CD4-positive, alpha-beta T cell treated with Interferon gamma for 1 hour (primary cell): ENCODE measurements at places on chromosomes 2 and 18.

- no peak for DNase-seq
Observed at GRCh38 chr2:237306083-237306786, 107.7 kb downstream of the COL6A3 start.

- no peak for DNase-seq
Observed at GRCh38 chr2:216527600-216527999, 29.0 kb downstream of the RPL37A start.

- no peak for DNase-seq
Observed at GRCh38 chr2:38029512-38029911, 46.4 kb downstream of the CYP1B1 start.

GRCh38 chr18:26438980-26439379 is 109.4 kb downstream of the KCTD1 start:
- DNase-seq = no peak

DNA sequence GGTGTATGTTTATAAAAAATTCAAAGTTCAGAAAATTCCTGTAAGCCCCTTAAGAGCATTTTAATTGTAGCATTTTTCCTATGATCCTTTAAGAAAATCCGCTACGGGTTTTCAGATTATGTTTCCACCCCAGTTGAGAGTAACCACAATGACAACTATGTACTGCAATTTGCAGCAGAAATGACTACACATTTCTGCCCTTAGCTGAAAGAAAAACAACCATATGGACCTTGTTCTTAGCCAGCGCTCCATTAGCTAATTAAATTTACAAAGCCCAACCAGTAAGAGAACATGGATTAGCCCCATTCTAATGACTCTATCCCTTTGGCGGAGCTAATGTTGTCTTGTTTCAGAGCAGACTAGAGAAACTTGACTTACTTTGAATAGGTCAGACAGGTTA is 247.6 kb downstream of the SLC8A1 start:
- DNase-seq = no peak

DNA sequence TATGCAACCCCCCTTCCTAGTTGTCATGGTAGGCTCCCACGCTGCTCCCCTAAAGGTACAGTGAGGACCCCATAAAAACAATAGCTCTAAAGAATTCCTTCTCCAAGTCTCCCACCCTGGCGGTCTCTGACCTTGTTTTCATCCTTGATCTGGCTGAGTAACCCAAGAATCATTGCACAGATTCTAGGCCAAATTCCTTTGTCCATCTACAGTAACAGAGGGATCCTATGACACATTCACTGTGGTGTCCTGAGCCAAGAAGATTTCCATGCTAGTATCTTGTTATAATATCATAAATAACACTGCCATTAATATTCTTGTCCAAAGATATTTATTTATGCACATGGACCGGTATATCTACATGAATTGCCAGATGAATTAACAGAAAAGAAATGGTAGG is 240.2 kb downstream of the CYP26B1 start:
- no peak for DNase-seq

GRCh38 chr2:108923736-108924579 is 65.1 kb downstream of the EDAR start:
- no peak for DNase-seq

GRCh38 chr2:15983496-15983895 is 43.1 kb downstream of the MYCN start:
- no peak for DNase-seq

DNA sequence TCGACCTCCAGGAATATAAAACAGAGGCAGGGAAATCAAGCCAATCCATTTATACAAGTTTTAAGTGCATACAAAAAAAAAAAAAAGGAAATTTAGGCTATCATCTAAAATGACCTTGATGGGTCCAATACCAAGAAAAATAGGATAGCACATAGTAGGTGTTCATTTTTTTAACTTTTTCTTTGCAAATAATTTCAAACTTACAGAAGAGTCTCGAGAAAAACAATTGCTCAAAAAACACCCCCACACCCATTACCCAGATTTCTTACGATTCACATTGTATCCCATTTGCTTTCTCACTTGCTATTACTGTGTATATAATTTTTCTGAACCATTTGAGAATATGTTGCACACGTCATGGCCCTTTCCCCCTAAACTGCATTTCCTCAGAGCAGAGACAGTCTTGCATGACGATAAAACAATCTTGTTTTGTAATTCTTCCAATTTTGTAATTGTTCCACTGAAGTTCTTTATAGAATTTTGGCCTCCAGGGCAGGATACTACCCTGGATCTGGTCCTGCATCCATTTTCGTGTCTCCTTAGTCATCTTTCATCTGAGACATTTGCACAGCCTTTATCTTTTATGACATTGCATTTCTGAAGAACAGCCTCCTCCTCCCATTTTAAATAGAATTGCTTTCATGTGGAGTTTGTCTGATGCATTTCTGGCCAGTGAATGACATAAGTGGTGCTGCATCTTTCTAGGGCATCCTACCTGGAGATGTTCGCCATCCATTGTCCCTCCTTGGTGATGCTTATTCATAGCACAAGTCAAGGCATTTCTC is 68.9 kb downstream of the CYB5A start:
- DNase-seq = no peak

DNA sequence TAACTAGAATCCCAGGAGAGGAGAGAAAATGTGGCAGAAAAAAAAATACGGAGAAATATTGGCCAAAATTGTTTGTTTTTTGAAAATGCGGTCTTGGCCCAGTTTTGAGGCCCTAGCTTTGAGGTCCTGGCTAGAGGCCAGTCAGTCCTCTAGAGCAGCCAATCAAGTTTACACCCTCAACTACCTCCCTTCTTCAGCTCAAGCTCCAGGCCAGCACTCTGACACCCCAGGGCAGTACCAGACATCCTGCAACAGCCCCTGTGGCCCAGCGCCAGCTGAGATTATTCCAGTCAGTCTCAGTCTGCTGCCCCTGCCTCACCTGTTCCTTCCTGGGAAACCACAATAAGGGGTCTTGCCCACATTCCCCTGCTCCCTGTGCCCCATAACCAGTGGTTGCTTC is 107.7 kb downstream of the UGGT1 start:
- no peak for DNase-seq

DNA sequence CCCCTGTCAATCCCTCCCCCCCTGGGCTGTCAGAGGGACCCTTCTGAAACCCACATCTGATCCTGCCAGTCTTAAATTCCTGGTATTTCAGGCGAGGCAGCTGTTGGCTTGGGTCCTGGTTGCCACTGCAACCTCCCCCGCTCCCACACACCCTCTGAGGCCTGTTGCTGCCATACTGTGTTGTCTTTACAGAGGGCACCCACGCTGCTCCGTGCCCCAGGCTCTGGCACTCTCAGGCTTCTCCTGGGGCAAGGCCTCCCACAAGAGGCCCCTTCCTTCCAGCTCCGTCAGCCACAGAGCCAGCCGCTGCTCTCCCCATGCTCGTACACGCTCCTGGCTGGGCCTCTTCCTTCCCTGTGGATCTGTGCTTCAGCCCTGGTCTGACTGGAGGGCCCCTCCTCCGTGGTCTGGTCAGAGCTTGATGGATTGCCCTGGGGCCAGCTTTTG is 8.6 kb downstream of the CABLES1 start:
- DNase-seq = no peak

GRCh38 chr2:172234716-172235691 is 132.3 kb upstream of the DLX2 start:
- no peak for DNase-seq

- no peak for DNase-seq
Observed at GRCh38 chr18:13036622-13037320, 45.6 kb downstream of the CEP192 start.

- no peak for DNase-seq
Observed at GRCh38 chr2:9086465-9086864, 83.0 kb upstream of the MBOAT2 start.

DNA sequence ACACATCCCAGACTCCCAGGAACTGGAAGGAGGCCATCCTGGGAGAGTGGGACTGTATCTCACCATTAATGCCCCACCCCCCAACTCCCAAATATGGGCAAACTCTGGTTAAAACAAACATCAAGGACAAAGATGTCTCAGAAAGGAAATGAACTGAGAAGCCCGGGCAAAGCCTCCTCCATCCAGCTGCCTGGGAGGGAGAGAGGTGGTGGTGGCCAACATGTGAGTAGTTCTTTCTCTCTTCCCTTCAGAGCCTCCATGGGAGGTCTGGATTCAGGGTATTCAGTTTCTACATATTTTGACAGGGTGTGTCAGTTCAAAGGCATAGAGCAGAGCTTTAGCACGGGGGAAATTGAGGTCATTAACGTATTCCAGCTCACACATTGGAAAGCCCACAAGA is 57.5 kb downstream of the CXCR4 start:
- DNase-seq = no peak

DNA sequence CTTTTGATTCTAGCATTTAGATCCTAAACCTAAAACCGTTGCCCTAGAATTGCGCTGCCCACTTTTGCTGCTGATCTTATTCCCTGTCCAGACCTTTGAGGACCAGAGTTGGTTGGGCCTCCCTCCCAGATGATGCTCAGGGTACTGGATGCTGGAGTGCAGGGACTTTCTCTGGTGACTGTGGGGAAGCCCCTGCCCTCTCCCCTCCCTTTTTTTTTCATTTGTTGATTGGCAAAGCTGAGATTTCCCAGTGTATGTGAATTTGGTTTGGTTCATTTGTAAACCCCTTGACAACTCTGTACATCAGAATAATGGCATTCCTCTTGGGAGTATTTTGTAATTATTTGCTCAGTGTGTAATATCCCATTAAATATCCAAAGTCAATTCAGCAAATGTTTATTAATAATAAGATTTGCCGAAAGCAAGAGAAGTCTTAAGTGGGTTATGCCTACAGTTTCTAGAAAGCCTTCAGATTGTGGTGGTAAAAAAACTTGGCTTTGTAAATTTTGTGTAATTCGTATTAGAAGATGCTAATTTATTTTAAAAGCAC is 28.3 kb downstream of the RAB31 start:
- DNase-seq = no peak

DNA sequence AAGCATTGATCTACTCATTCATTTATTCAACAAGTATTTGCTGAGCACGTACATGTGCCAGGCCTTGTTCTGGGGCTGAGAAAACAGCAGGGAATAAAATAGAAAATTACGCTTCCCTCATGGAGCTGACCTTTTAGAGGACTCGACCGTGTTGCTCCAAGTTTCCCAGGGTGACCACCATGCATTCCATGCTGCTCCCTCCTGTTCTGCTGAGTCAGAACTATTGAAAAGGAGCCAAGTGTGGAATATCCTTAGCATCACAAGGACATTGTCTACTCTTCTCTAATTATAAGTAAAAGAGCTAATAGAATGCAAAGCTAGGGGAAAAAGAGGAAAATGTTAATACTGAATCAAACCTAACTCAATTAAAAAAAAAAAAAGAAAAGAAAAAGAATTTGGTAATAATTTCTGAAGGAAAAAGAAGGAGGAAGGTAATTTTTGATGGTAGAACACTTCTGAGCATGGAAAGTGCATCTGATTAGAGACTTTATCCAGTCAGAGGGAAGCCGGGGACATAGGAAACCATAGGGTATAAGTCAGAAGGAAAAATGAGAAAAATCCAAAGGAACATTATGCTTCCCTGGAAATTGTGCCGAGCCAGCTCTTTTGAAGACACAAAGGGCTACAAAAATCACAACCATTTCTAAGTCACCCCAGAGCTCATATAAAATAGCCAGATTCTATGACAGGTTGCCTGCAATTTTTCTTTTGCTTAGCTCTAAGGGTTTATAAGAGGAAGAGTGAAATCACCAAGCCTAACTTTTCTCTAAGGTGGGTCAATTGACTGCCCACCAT is 339.4 kb downstream of the RND3 start:
- no peak for DNase-seq

GRCh38 chr18:73458186-73458964 is 590.6 kb upstream of the NETO1 start:
- no peak for DNase-seq

DNA sequence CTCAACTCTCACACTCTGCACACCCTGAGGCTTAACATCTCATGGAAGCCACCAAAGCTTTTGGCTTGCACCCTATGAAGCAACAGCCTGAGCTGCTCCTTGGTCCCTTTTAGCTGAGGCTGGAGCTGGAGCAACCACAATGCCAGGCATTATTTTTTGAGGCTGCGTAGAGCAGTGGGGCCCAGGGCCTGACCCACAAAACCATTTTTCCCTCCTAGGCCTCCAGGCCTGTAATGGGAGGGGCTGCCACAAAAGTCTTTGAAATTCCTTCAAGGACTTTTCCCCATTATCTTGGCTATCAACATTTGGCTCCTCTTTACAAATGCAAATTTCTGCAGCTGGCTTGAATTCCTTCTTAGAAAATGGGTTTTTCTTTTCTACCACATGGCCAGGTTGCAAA is 39.8 kb downstream of the CTNNA2 start:
- DNase-seq = no peak

DNA sequence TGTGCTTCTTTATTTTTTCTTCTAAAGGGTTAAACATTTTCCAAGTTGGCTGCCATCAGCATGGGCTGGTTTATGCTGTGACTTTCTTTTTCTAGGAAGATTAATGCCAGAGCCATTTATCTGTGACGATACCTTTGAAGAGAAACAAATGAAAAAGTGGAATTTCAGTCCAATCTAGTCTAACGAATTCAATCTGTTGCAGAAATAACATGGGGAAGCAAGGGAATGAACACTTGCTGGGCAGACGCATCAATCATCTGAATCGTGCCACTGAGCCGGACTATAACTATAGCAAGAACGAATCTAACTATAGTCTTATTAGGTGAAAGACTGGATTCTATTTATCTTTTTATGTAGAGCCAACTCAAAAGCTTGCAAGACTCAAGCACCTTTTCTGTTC is 66.2 kb downstream of the CD8B2 start:
- no peak for DNase-seq

DNA sequence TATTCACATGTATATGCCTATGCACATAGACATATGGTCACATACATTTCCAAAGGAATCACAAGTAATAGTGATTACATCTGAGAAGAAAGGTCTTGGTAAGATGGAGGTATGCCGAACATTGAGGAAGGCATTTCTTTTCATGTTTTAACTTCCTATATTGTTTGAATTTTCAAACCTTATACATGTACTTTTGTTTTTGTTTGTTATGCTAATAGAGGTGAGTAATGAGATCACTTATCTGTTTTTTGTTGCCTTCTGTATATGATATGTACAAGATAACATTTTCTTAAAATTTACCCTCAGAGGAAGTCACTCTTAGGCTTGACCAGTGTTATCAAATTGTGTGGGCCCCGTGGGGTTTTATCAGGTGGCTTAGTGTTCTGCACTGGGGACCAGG is 166.5 kb upstream of the OTX1 start:
- DNase-seq = no peak

GRCh38 chr2:226123300-226123699 is 676.3 kb downstream of the IRS1 start:
- no peak for DNase-seq

DNA sequence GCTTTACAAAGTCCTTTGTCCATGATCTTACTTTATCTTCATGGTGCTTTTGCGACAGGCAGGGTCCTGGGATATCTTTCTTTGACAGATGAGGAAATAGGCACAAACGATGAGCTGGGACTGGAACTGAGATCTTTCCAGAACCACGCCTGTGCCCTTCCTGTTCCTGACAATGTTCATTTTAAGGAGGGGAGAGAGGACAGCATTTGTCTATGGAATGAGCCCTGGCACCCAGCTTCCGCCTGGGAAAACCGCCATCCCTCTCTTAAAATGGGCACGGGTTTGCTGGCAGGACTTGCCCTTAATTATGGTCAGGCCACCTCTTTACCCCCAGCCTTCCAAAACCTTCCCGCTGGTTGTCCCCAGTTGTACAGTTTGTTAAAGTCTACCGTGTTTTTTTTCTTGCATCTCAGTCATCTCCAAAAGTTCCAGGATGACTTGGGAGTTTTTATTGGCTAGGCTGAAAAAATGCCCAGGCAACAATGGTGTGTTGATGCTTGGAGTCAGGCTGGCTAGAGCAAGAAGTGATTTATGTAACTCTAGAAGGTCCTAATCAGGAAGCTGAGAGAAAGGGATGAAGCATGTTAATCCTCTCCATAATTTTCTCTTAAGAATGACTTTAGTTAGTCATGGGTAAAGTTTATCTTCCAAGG is 264.9 kb upstream of the EPAS1 start:
- no peak for DNase-seq
